HFFc6 (cell line): ENCODE measurements at places on chromosomes 7 and 10. TPM values are rescaled to one million over a fixed set of nuclear protein-coding genes. Genes with fewer than 3 reads are reported as not detected.

DNA sequence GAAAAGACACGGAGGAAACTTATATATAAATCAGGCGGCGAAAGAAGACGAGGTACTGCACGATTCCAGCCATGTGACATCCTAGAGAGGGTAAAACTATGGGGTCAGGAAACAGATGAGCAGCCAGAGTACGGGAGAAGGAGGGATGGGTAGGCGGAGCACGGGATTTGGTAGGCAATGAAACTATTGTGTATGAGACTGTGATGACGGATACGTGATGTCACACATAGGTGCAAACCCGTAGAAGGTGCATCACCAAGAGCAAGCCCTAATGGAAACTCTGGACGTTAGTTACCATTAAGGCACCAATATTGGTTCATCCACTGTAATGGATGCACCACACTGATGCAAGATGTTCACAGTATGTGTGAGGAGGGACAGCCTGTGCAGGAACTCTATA, 93.8 kb upstream of the MGMT start:
- DNase-seq, result no peak

GRCh38 chr7:35758421-35758820, 42.4 kb upstream of the SEPTIN7 start:
- DNase-seq, result no peak

- DNase-seq, result no peak
These were observed 251.4 kb downstream of the KIF20B start for GRCh38 chr10:89952751-89953150.

DNA sequence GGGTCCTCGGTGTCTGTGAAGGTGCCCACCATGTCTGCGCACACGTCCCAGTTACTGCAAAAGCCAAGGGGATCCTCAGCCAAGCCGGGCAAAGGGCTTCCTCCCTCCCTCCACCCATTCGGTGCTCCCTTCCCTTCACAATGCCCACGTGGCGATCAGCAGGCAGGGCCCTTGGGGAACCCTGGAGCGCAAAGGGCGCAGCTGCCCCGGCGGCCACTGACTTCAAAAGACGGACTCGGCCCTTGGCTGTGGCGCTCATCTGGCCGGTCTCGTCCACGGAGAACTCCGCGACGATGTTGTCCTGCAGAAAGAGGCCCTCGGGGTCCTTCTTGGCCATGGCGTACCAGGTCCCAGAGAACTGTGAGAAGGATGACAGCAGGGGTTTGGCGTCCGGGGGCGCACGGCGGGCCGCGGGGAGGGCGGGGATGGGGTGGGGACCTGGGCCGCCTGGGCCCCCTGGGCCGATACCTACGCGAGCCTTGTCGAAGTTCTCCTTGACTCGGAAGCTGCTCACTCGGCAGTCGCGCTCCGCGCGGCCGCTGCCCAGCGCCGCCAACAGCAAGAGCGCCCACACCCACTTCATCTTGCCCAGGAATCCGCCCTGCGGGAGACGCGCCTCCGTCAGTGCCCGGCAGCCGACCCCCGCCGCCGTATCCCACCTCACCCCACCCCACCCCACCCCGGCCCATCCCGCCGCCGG, 439 bp downstream of the RBP4 start:
- DNase-seq, result no peak

GRCh38 chr10:61188691-61189090, 244.7 kb upstream of the RHOBTB1 start:
- DNase-seq, result no peak

DNA sequence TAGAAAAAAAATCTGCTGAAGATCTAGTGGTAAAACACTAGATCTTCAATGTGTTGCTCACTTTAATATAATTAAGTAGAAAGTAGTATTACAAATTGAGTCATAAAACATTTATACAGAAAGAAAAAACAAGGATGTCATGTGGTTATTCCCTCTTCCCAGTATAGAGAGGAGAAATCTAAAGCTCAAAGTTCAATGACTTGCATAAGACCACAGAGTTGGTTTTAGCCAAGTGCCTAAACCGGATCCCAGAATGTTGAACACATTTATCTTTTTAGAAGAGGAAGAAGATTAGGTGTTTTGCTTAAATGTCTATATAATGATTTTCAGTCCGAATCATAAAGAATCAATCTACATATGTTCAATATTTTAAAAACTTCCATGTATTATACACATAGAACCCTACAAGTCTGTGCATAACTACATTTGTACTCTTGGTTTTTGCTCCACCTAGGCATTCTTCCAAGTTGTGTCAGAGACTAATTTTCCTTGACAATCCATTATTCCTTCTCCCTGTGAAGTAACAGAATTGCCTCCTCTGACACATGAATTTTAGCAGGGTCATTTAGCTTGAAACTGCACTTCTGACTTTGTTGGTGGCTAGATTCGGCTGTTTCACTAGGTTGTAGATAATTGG, 389.2 kb downstream of the MAGI2 start:
- DNase-seq, result no peak

DNA sequence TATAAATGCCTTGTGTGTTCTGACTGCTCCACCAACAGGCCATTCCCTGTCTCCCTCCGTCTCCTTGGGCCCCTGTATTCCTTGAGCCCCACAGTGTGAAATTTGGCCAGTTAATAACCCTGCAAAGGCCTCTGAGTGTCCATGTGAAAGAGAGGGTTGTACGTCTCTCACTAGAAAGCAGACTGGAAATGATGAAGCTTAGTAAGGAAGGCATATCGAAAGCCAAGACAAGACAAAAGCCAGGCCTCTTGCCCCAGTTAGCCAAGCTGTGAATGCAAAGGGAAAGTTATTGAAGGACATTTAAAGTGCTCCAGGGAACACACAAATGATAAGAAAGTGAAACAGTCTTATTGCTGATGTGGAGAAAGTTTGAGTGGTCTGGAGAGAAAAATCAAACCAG, 680.2 kb downstream of the SDK1 start:
- DNase-seq, result no peak

Gene OR13A1
- total RNA-seq, result not detected in 3 replicates
